T47D (cell line): ENCODE measurements at places on chromosomes 2 and 18.

DNA sequence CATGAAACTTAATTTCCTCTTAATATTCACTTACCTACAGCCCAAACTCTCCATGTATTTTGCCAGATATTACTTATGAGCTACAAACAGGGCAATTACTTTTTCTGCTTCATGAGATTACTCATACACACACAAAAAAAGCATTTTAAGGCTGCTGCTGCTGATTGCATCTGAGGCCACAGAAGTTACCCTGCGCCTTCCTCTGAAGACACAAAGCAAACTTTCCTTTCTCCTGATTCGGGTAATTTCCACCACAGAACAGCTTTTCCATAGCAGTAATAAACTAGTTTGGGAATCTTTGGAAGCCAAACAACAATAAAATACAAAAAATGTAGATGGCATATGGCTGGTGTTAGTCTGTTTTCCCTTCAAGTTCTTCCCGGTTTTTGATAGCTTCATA is 6.2 kb downstream of the TTC32 start:
- no peak for DNase-seq

DNA sequence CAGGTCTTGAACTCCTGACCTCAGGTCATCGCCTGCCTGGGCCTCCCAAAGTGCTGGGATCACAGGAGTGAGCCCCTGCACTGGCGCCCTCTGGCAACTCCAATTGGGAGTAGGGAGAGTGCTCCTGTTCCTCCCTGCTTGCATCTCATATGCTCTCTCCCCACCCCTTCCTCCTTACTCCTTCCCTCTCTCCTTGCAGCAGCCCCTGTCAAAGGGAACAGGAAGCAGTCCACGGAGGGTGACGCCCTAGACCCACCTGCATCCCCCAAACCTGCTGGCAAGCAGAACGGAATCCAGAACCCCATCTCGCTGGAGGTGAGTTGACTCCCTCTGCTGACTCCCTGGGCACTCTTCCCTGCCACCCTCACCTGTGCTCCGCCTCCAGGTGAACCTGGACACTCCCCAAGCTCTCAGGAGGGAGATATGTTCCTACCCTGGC is 10.7 kb downstream of the ARID5A start:
- no peak for DNase-seq

- DNase-seq = no peak
Observed at GRCh38 chr2:151861174-151861573, 33.0 kb upstream of the ARL5A start.

DNA sequence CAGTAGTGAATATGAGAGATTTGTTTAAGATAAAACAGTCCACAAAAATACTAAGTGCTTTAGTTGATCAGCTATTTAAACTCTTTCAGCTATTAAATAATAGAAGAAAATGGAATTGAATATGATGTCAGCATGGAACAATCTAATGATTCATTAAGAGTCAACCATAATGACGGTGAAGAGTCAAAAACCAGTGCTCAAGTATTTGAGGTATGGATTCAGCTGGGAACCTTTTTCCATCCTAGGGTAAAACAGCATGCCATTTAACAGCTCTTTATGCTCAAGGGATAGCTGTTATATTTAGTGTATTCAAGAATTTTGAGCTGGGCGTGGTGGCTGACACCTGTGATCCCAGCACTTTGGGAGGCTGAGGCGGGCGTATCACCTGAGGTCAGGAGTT is 29.7 kb downstream of the CARF start:
- no peak for DNase-seq

- DNase-seq = no peak
Observed at GRCh38 chr2:146597291-146597690, 1247.5 kb upstream of the ACVR2A start.

DNA sequence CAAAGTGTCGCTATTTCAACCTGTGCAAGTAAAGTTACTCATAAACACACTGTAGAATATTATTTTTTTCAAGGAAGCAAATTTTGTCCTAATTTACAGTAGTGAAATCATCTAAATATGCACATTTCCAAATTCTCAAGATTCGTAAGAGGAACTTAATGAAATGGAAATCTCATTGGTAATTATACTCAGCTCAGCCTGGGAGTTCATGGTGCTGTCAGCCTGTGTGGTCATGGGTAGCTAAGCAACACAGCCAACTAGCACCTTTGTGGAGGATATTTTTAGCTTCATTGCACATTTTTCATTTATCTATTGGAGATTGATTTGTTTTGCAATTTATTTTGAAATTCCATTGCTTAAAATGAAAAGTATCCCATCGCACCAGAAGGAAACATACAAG is 975.7 kb upstream of the ZEB2 start:
- no peak for DNase-seq

DNA sequence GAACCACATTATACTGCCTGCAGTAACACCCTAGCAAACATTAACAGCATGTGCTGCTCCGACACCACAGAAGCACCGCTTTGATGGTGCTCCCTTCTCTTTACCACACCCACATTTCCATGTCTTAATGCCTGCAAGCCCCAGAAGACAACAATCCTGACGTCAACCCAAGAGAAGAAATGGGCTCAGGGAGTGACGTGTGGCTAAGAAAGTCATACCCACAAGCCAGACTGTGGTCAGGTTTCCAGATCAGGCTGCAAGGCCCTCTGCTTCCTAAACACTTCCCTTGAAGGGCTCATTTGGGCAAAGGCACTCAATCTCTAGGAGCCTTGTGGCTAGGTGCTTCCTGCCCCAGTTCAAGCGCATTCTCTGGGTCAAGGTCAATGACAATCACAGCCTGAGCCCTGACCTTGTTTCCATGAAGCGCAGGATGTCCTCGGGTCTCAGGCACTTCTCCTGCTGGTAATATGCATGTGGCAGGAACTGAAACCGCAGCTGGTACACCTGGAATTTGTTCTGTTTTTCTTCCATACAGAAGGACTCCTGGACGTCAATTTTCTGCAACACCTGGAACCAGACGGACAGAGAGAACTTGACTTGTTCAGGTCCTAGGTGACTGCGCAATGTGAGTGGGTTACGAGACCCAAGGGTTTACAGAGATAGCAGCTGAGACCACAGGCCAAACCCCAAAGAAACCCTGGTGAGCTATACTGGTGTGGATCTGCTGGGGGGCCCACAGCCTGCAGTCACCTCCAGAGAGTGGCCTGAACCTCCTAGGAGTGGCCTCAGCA is 67.2 kb downstream of the POLR1A start:
- no peak for DNase-seq

DNA sequence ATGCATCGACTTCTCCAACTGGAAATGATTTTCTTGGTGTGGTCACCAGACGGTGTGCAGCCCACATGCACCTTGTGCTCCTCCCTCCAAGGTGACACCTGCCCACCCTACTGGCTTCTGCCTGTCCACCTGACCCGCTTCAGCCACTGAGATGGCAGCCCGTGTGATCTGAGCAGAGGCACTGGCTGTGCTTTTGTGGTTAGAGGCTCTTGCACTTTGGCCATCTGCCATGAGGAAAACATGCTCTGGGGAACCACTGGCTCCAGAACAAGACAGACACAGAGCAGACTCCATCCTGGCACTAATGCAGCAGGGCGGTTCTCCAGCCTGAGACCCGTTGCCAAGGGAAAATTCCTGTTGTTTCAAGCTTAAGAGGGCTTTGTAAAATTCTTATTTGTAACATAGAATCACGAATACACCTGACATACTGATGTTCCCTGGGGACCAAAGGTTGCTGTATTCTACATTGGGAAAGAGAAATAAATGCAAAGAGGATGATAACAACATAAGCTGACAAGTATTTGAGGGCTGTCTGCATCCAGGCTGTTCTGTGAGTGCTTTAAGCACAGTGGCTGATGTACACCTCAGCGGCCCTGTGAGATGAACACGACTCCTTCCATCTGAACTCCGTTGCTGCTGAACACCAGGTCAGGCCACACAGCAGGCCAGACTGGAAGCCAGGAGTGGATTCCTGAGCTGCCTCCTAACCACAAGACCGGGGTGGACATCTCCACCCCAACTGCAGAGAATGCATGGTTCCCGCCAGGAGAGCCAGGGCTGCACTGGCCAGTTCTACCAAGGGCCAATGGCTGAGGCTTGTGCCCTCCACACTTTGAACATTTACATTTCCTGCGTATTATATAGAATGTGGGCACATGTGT is 820.4 kb downstream of the GALR1 start:
- no peak for DNase-seq

GRCh38 chr2:182826064-182826463 is 40.4 kb downstream of the FRZB start:
- DNase-seq = no peak

GRCh38 chr18:37913051-37913450 is 347.5 kb upstream of the CELF4 start:
- DNase-seq = no peak

GRCh38 chr18:23237524-23238151 is 102.4 kb downstream of the CABLES1 start:
- DNase-seq = peak; percentile 23

GRCh38 chr2:183255411-183255810 is 131.2 kb downstream of the NUP35 start:
- DNase-seq = no peak

DNA sequence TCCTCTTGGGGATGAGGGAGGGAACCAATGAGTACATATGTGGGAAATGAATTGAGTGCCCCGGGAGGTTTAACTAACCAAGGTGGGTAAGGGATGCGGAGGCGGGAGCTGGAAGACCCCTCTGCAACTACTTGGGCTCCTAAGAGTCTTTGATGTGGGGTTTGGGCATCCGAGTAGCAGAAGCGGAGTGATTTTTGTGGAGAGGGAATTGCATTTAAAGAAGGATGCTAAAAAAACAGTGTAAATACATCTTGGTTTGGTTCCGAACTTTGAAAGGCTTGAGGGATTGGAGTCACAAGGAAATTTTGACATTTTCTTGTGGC is 215.7 kb downstream of the MCFD2 start:
- DNase-seq = no peak

DNA sequence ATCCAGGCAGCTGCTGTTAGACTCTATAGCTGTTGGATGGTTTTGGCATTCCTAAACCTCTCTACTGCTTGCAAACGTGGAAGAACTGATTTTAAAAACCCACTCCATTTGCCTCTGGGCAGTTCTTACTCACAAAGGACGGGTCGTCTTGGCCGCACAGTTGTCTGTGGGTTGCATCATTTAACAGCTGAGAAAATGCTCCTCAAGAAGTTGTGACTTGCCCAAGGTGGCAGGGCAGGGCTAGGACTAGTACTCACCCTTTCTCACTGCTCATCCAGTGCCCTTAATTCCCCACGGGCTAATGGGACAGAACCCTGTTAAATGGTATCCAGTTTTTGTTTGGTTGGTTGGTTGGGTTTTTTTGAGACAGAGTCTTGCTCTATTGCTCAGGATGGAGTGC is 997 bp upstream of the DRC1 start:
- peak; percentile 1 for DNase-seq

GRCh38 chr2:8642366-8643068 is 39.3 kb upstream of the ID2 start:
- DNase-seq = no peak

DNA sequence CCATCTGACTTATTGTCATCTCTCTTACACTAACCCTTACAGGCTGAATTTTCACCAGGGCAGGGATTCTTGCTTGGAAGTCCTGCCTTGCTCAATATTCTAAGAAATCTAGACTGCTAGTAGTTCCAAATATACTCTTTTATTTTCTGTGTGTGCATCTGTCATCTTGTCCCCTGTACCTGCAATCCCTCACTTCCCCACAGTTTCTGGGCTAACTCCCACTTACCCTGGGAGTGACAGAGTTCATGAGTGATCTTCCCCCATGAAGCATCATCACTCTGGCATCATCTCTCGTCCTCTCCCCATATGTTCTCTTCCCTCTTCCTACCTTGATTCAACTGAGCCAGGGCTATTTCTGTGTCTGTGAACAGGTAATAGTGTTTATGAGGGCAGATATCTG is 35.7 kb downstream of the HNMT start:
- DNase-seq = no peak

DNA sequence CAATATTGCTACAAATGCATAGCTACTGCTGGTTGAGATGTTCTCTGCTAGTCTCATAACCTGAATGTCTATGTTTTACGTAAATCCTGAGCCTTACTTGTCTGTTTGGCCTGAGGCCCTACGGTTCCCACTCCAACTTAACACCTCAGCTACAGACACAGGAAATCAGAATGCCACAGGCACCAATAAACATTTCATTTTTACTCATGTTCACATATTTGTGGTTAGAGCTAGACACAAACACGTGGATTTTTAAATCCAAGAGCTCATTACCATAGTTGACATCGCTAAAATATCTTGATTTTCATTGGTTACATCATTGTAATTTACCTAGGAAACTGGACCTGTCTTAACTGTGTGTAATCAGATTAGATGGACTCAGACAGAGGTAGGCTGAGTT is 263.8 kb upstream of the CDH19 start:
- DNase-seq = no peak

DNA sequence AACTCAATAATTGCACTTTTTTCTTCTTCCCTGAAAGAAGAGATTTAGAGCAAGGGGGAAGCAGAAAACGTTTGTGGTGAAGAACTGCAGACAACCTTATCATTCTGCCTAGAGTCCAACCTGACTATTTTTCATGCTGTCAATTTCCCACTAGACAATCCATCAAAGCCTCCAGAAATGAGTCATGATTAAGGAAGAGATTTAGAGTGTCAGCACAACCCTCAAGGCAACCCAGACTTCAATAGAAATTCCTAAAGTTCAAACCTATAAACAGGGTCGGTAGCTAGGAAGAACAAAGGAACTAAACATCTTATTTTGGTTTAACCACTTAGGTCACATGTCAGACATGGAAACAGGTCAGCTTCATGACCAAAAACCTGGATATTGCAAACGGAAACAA is 86.9 kb downstream of the SLC25A12 start:
- no peak for DNase-seq

- no peak for DNase-seq
Observed at GRCh38 chr18:9150121-9150520, 13.5 kb downstream of the ANKRD12 start.

GRCh38 chr2:165161510-165161909 is 42.3 kb downstream of the SCN3A start:
- DNase-seq = no peak

DNA sequence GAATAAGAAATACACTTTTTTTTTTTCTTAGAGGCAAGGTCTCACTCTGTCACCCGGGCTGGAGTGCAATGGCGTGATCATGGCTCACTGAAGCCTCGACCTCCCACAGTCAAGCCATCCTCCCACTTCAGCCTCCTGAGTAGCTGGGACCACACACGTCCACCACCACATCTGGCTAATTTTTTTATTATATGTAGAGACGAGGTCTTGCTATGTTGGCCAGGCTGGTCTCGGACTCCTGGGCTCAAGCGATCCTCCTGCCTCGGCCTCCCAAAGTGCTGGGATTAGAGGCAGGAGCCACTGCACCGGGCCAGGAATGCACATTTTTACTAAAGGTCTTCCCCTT is 2.4 kb downstream of the TGOLN2 start:
- no peak for DNase-seq
